ENCODE measurements at places on chromosomes 6 and 20.

GRCh38 chr6:88380083-88380482 lies 213.9 kb upstream of the CNR1 start:
- DNase-seq = no peak

DNA sequence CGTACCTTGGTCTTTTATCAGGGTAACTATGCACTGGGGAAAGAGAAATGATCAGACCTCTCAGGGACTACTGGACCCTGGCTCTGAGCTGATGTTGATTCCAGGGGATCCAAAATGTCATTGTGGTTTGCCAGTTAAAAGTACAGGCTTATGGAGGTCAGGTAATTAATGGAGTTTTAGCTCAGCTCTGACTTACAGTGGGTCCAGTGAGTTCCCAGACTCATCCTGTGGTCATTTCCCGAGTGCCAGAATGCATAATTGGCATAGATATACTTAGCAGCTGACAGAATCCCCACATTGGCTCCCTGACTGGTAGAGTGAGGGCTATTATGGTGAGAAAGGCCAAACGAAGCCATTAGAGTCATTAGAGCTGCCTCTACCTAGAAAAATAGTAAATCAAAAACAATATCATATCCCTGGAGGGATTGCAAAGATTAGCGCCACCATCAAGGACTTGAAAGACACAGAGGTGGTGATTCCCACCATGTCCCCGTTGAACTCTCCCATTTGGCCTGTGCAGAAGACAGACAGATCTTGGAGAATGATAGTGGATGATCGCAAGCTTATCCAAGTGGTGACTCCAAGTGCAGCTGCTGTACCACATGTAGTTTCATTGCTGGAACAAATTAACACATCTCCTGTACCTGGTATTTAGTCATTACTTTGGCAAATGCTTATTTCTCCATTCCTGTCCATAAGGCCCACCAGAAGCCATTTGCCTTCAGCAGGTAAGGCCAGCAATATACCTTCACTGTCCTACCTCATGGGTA lies 152.4 kb downstream of the THBS2 start:
- no peak for DNase-seq

DNA sequence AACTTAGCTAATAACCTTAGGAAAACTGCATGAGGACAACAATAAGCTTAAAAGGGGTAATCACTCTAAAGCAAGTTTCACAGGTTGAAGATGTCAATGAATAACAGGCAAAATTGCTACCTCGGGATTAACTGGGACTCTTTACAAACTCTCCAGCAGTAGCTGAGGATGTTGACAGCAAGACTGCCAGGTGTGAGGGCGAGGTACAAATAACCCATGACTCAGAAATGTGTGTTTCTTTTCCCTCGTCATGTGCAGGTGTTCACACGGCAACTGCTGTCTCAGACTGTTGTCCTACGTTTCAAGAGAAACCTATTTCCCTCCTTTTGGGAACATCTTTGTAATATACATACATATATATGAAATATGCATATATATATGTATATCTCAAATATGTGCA lies 15.9 kb downstream of the BCAS1 start:
- DNase-seq = no peak

GRCh38 chr6:30862156-30862875 lies 22.0 kb upstream of the DDR1 start:
- DNase-seq = no peak

GRCh38 chr6:50744976-50745375 lies 31.6 kb downstream of the TFAP2D start:
- DNase-seq = no peak

DNA sequence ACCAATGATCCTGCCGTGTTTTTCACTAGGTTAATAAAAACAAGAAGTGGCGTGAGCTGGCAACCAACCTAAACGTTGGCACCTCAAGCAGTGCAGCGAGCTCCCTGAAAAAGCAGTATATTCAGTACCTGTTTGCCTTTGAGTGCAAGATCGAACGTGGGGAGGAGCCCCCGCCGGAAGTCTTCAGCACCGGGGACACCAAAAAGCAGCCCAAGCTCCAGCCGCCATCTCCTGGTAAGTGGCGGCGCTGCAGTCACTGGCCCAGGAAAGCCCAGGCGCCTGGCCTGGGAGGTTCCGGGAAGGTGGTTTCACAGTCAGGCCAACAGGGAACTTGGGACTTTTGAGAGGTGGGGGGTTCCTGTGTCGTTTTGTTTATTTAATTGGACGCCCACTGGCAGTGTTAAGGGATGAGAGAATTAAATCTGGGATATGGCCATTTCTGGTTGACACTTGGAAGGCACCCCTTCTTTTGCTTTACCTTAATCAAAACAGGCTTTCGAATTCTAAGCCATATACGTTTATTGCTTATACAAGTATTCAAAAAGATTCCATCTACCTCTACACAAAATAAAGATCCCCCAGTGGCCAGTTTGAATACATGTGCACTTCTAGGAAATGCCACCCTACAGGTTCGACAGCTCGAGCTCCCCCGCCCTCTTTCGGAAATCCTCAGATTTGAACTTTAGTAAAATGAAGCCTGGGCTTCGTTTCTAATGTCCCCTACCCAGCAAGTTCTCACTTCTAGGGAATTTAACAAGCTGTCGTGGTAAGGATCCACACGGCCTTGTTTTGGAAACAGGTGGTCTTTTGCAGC lies 138.9 kb downstream of the TMEM242 start:
- DNase-seq = peak; percentile 78

DNA sequence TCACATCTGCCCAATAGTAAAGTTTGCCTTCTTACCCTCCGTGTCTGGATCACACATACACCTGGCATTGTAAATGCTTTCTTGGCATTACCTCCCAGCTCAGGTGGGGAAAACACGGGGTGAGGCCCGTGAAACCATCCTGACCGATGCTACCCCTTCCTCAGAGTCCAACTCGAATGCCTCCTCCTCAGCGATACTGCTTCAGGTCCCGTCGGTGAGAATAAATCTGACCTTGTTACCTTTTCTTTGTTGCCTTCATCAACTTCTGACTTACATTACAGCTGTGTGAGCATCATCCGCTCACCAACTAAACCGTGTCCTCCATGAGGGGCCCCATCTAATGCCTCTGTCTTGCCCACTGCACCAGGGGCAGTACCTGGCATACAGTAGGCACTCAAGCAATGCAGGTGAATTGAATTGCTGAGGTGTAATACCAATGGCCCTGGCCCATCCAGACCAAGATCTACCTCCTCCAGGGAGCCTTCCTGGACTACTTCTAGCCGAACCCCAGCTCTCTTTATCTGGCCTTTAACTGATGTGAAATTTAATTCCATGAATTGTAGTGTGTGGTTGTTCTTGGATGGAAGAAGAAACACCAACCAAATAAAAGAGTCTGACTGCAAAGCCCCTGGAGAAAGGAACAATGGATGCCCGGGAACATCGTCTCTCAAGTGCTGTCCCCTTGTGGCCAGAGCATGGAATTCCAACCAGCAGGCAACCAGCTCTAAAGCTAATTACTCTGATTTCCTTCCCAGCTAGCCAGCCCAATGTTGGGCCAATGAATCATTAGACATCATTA lies 141.5 kb downstream of the ANKRD60 start:
- DNase-seq = peak; percentile 73

GRCh38 chr20:47067776-47068175 lies 173.1 kb downstream of the EYA2 start:
- no peak for DNase-seq
